COR-L47 (cell line): ENCODE measurements at places on chromosomes 11 and 22.

DNA sequence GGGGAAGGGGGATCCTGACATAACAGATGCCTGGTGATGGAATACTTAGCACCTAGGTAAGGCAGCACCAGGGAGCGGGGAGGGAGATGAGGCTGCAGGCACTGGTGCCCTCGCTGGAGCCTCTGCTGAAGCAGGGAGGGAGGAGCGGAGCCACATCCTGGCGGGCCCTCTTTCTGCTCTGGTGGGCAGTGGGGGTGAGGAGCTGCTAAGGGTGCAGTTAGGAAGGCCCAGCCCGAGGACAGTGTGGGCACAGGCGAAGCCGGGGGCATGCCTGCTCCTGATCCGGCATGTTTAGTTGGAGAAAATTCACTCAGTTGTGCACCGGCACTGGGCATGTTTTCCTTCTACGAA lies 83.9 kb downstream of the MED15 start:
- DNase-seq, result no peak

DNA sequence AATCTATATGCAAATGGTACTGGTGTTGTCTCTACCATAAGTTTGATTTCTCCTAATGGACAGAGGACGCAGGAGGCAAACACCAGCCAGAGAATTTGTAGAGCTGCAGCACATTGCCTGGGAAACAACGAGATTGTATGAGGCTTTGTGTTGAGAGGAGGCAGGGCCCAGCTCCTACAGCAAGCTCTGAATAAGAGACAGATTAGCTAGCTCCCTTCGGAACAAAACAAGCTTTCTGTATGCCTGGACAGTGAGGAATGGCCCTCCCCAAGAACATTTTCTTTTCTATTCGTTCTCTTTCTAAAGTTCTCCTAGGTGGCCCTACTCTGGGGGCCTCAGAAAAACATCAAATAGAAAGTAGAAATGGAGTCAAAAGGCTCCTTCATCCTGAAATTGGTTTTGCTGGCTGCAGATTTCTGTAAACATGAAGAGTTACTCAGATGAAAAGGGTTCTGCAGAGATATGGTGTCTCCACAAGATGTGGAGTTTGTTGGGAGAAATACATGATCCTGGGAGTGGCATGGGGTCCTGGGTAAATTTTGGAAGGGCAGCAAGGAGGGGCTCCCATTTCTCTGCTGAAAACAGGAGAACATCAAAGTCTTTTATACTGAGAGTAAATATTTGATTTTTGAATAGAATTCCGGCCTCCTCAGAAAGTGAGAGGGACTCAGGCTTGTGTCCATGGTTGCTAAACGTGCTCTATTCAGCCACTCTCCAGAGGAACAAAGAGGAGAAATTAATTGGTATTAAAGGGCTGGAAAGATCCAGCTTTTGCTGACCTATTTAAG lies 6.8 kb upstream of the HEPACAM start:
- DNase-seq, result no peak

GRCh38 chr22:37194750-37195149 lies 6.7 kb upstream of the C1QTNF6 start:
- DNase-seq, result no peak

GRCh38 chr11:117044287-117045035 lies 53.8 kb downstream of the SIK3 start:
- no peak for DNase-seq

DNA sequence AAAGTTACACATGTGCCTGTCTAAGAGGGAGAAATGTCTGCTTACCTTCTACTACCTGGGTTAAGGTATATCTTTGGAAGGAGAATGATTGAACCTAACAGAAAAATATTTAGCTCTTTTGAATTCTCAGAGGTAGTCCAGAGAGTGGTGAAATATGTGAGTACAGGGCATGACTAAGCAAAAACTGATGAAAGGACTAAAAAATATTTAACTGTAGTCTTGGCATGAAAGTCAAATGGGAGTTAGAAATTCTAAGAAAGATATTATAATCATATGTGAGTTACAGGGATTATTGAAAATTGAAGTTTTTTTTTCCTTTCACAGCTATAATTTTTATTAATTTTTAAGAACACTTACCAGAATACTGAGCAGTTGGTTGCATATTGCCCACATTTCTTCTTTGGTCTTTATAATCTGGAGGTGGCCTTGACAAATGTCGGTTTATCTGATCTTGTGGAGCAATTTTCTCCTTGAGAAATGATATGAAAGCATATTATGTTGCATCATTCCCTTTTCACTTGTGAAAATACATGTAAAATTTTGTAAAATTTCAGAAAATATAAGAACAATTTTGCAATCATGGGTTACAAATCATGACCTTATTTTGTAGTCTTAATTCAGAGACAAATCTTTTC lies 61.4 kb upstream of the MTMR2 start:
- no peak for DNase-seq

GRCh38 chr22:45179276-45180049 lies 15.7 kb downstream of the NUP50 start:
- DNase-seq, result no peak

- DNase-seq, result no peak
Measured at GRCh38 chr11:132556316-132556715, 976.0 kb downstream of the OPCML start.

DNA sequence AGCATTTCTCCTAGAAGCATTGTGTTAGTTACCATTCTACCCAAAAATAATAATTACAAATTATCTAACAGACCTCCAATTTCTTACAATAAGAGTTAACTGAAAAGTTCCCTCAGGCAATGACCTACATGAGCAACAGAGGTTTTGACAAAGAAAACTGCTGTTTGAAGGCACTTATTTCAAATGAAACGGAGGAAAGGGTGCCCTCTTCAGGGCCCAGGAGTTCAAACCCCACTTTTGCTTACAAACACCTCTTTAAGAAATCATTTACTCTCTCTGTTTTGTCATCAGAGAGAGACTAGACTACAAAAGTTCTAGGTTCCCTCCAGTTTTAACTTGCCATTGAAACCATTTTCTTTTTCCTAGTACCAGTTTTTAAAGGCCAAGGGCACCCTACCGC lies 56.7 kb downstream of the AMBRA1 start:
- no peak for DNase-seq
